HFFc6 (cell line): ENCODE measurements at places on chromosomes 2 and 18. TPM values are rescaled to one million over a fixed set of nuclear protein-coding genes. Genes with fewer than 3 reads are reported as not detected.

GRCh38 chr2:240289701-240290431, 145.6 kb upstream of the GPC1 start:
- no peaks in the 10 kb centered on the region for H3K36me3 ChIP-seq
- no peak for DNase-seq
- H3K27ac ChIP-seq = no peak overlapping the region
- H3K27me3 ChIP-seq = peaks cover 23% of the 10 kb centered on the region
- H3K4me1 ChIP-seq = no peaks in the 10 kb centered on the region

DNA sequence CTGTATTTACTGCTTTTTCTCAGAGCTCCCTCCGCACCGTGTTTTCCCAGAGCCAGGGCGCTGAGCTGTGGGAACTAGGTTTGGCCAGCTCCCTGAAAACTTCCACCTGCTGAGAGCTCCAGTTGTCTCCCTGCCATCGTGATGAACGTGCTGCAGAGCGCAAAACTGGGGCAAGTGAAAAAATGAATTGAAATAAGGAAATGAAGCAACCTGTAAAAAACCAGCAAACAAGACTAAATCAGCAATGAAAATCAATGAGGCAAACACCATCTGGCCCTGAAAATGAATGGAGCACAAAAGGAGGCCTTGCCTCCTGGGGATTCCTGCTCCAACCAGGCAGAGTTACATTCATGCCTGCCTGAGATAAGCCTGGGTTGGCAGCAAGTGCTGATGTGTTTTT, 129.9 kb downstream of the MARCHF4 start:
- H3K27ac ChIP-seq = no peak overlapping the region
- H3K4me3 ChIP-seq = no peak overlapping the region
- no peaks in the 10 kb centered on the region; the same call in 1 of the 2 replicates for H3K27me3 ChIP-seq
- H3K4me1 ChIP-seq = no peaks in the 10 kb centered on the region

GRCh38 chr2:133561045-133561852, 7.0 kb downstream of the NCKAP5 start:
- no peaks in the 10 kb centered on the region for H3K36me3 ChIP-seq
- no peak overlapping the region for H3K4me3 ChIP-seq
- H3K27ac ChIP-seq = no peak overlapping the region; the same call in 1 of the 2 replicates
- H3K27me3 ChIP-seq = no peaks in the 10 kb centered on the region
- H3K4me1 ChIP-seq = peaks cover 25% of the 10 kb centered on the region

GRCh38 chr18:77959248-77959647, 709.6 kb downstream of the GALR1 start:
- no peak overlapping the region for H3K4me3 ChIP-seq
- H3K27ac ChIP-seq = no peak overlapping the region
- H3K4me1 ChIP-seq = no peaks in the 10 kb centered on the region
- peaks cover 14% of the 10 kb centered on the region for H3K36me3 ChIP-seq
- no peaks in the 10 kb centered on the region for H3K27me3 ChIP-seq

DNA sequence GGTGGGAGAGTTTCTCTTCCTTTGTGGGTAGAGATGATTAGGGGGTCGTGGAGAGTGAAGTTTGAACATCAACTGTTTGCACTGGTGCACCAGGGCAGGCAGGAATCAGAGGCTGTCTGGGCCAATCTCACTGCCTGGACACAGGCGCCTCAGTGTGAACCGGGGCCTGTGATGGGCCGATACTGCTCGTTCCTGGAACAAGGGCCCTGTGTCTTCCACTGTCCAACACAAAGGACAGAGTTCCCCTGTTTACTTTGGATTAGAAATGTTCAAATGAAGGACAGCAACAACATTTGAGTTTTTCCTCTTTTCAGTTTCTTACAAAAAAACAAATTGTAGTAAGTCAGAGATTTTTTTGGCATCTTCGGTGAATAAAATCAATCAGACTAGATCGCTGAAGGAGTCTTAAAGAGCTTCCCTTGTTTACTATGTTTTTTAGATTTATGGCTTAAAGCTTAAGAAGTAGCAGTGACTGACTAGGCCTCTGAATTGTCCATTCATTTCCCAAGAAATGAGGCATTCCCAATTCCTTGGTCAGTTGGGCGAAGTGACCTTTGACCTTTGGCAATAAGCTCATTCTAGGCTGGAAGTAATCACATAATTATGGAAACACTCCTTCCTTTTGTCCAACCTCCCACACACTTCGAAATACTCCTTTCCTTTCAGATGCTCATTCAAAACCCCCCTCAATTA, 11.6 kb upstream of the TGFA start:
- DNase-seq = no peak
- no peak overlapping the region for H3K27ac ChIP-seq
- H3K27me3 ChIP-seq = peaks cover 20% of the 10 kb centered on the region
- peaks cover 6% of the 10 kb centered on the region; the same call in 1 of the 2 replicates for H3K4me1 ChIP-seq

- H3K4me1 ChIP-seq = peaks cover 21% of the 10 kb centered on the region
- H3K27ac ChIP-seq = no peak overlapping the region
- peaks cover 7% of the 10 kb centered on the region; the same call in 1 of the 2 replicates for H3K27me3 ChIP-seq
- H3K4me3 ChIP-seq = no peak overlapping the region
- H3K36me3 ChIP-seq = no peaks in the 10 kb centered on the region
- DNase-seq = no peak
These were observed 10.0 kb upstream of the RHOB start for GRCh38 chr2:20436716-20437470.

The POTEJ gene
- total RNA-seq = not detected in 3 replicates

DNA sequence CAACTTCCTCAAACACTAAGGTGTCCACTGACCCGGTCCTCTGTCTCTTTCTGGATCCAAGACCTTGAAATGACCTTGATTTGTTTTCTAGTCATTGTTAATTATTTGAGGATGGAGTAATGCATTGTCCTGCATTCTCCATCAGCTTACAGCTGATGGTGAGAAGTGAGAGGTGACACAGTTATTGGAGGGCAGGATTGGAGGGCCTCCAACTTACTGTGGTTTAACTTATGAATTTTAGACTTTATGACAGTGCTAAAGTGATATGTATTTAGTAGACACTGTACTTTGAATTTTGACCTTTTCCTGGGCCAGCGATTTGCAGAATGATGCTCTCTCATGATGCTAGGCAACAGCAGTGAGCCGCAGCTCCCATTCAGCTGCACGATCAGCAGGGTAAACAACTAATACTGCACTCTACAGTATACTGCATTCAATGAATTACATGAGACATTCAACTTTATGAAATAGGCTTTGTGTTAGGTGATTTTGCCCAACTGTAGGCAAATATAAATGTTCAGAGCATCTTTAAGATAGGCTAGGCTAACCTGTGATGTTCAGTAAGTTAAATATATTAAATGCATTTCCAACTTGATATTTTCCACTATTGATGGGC, 200.0 kb upstream of the MEX3C start:
- no peak overlapping the region for H3K27ac ChIP-seq
- no peak for DNase-seq
- H3K4me1 ChIP-seq = no peaks in the 10 kb centered on the region

- H3K36me3 ChIP-seq = no peaks in the 10 kb centered on the region
- no peaks in the 10 kb centered on the region for H3K4me1 ChIP-seq
- H3K27me3 ChIP-seq = peaks cover 10% of the 10 kb centered on the region
- no peak overlapping the region for H3K27ac ChIP-seq
- no peak overlapping the region for H3K4me3 ChIP-seq
These were observed 69.0 kb downstream of the TPO start for GRCh38 chr2:1482253-1482675.

GRCh38 chr2:109594246-109594885, 19.4 kb downstream of the SEPTIN10 start:
- no peak for DNase-seq
- H3K27me3 ChIP-seq = no peaks in the 10 kb centered on the region; the same call in 1 of the 2 replicates
- H3K36me3 ChIP-seq = peaks cover 13% of the 10 kb centered on the region; the same call in 1 of the 2 replicates
- H3K27ac ChIP-seq = no peak overlapping the region
- H3K4me1 ChIP-seq = peaks cover 35% of the 10 kb centered on the region
- H3K4me3 ChIP-seq = no peak overlapping the region

The NEB gene
- total RNA-seq = not detected in 3 replicates

The LYG2 gene
- not detected in 3 replicates for total RNA-seq

- H3K27ac ChIP-seq = no peak overlapping the region
- no peaks in the 10 kb centered on the region for H3K4me1 ChIP-seq
- DNase-seq = no peak
- no peaks in the 10 kb centered on the region for H3K27me3 ChIP-seq
- H3K36me3 ChIP-seq = no peaks in the 10 kb centered on the region
These were observed 87.7 kb upstream of the CXCR4 start for GRCh38 chr2:136205615-136206014.

DNA sequence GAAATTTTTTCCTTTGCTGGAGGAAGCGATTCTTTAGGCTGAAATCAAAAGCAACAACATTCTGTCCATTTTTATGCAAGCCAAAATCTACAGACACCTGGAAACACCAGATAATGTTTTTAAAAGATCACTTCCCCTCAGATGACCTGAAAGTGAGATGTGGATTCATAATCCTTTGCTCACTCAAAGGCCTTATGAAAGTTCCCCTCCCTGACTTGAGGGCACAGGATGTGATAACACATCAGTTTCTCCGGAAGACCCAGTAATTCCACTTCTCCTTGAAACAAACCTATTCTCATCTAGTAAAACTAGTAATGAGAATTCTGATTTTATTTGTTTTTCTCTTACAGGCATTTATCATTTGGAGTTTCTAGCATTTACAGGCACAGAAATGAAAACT, 218.3 kb upstream of the RND3 start:
- no peak overlapping the region for H3K27ac ChIP-seq
- no peak overlapping the region for H3K4me3 ChIP-seq
- no peaks in the 10 kb centered on the region for H3K36me3 ChIP-seq
- H3K27me3 ChIP-seq = no peaks in the 10 kb centered on the region
- DNase-seq = no peak
- peaks cover 20% of the 10 kb centered on the region for H3K4me1 ChIP-seq

DNA sequence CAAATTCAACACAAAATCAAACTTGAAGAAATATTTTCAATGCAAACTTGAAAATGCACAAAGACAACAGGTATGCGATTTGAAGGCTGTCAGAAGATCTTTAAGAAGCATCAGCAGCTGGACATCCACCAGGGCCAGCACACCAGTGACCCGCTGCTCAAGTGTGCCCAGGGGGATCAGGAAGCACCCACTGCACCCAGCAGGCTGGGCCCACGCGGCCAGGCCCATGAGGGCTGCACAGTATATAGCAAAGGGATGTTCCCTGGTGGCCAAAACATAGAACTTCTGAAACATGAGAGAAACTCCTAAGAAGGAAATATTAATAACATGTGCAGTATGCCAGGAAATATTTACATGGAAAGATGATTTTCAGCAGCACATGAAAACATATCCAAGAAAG, 25.0 kb downstream of the WDFY1 start:
- peaks cover 19% of the 10 kb centered on the region; the same call in 1 of the 2 replicates for H3K36me3 ChIP-seq
- peaks cover 48% of the 10 kb centered on the region for H3K4me1 ChIP-seq
- no peak overlapping the region for H3K27ac ChIP-seq
- H3K27me3 ChIP-seq = no peaks in the 10 kb centered on the region
- H3K4me3 ChIP-seq = no peak overlapping the region

- H3K27ac ChIP-seq = peak overlapping the region; percentile 75
- no peaks in the 10 kb centered on the region for H3K36me3 ChIP-seq
- DNase-seq = no peak
- peak overlapping the region; percentile 92 for H3K4me3 ChIP-seq
- peaks cover 73% of the 10 kb centered on the region for H3K4me1 ChIP-seq
These were observed 270.1 kb downstream of the TCF4 start for GRCh38 chr18:55317864-55318263.

DNA sequence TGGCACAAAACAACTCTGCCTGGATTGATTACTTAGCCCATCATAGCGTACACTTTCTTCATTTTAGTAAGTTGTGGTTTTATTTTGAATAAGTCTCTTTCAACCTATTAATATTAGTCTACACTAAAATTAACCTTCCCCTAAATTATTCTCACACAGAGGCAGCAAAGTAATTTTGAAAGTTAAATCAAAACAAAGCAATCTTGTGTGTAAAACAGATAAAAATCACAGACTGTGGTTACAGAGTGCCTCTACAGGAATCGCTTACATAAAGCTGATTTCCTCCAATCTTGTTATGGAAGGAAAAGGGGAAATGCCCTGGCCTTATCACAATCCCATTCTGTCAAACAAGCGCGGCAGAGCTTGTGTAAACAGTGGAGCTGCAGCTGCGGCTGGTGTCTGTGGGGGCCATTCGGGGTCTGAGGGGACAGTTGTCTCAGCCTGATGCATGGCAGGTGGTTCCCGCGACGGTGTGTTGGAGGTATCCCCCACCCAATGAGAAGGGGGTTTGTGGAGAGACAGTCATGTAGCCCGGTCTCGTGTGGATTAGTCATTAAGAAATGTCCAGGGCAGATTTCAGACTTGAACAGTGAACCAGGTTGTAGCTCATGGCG, 42.1 kb downstream of the BCL2L11 start:
- no peak overlapping the region for H3K4me3 ChIP-seq
- peaks cover 7% of the 10 kb centered on the region for H3K27me3 ChIP-seq
- no peak overlapping the region for H3K27ac ChIP-seq
- no peak for DNase-seq
- no peaks in the 10 kb centered on the region for H3K36me3 ChIP-seq

GRCh38 chr2:155218292-155218924, 519.9 kb downstream of the KCNJ3 start:
- H3K4me3 ChIP-seq = no peak overlapping the region
- H3K4me1 ChIP-seq = no peaks in the 10 kb centered on the region
- H3K36me3 ChIP-seq = no peaks in the 10 kb centered on the region; the same call in 1 of the 2 replicates
- no peaks in the 10 kb centered on the region for H3K27me3 ChIP-seq

DNA sequence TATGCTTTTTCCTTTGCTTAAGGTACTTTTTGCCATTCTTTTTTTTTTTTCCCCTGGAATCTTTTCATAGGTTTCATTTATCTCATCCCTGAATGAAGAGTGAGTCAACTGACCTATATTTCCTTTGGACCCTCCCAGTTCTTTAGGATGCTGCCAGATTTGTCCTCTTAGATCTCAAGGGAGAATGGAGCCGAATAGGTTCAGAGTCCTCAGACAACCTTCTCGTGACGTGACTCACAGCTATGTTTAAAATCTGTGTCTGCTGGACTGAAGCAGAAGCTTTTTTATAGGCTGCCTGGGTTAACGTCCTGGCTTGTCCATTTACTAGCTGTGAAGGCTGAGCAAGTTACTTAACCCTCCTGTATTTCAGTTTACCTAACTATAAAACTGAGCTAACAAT, 358.6 kb downstream of the DLGAP1 start:
- H3K27ac ChIP-seq = no peak overlapping the region
- H3K4me3 ChIP-seq = no peak overlapping the region
- peaks cover 8% of the 10 kb centered on the region for H3K4me1 ChIP-seq
- H3K27me3 ChIP-seq = peaks cover 3% of the 10 kb centered on the region; the same call in 1 of the 2 replicates

- H3K4me3 ChIP-seq = no peak overlapping the region
- H3K27ac ChIP-seq = no peak overlapping the region
- no peaks in the 10 kb centered on the region for H3K36me3 ChIP-seq
- peaks cover 7% of the 10 kb centered on the region; the same call in 1 of the 2 replicates for H3K27me3 ChIP-seq
These were observed 181.8 kb downstream of the SNTG2 start for GRCh38 chr2:1132328-1132969.
